ENCODE measurements at places on chromosomes 6 and 20.

GRCh38 chr6:17419189-17419575 lies 25.8 kb downstream of the CAP2 start:
- no peak for DNase-seq

GRCh38 chr20:50189681-50190250 lies 864 bp upstream of the CEBPB start:
- DNase-seq: peak; percentile 22

DNA sequence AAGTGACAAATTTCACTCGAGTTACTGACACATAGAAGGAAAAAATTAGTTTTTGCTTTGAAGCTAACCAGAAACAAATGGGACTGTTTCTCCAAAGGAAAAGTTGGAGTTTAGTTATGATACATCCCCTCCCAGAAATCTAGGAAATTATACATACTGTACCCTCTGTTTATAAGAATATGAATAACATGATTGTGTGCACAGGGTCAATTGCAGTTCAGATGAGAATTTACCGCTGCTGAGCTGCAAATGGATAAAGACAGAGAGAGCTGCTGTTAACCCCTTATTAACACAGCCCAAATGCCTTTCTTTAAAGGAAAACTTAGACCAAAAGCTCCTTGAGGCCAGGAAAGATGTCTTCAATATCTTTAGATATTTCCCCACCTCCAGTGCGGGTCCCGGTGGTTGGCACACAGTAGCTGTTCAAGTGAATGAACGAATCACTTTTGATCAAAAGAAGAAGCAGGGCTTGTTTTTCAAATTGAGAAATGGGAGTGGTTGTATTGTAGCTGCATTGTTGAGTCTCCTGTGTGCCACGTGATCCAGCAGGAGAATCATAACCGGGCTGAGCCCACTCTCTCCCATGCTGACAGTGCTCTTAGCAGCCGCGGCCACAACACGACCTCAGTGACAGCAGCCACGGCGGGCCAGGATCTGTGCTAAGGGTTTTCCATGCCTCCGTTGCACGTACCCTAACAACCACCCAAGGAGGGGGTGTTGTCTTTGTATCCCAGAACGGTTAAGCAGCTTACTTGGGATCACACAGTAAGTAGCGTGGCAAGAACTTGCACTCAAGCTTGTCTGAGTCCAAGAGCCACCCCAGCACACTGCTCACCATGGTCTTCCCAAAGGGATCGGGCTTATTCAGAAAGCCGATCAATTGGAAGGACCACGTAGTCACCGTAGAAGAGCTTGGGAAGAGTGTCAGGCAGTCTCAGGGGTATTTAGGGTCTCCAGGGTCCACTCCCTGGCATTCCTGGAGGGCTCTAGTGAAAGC lies 53.5 kb upstream of the BMP6 start:
- DNase-seq: no peak

DNA sequence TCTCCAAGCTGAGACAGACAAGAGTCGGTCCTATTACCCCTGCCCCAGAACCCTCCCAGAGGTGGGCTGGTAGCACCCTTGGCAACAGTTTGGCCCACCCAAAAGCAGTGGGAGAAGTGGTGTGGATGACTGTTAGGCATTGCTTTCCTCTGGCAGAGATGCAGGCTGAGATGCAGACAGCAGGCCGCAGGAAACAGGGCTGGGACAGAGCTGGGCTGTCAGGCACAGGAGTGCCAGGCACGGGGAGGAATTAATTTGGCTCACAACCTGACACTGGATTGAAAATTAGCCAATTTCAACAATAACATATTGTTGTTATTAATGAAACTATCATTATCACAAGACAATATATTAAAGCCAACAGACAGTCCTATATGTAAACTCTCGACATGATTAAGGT lies 15.7 kb upstream of the SIRT5 start:
- no peak for DNase-seq

DNA sequence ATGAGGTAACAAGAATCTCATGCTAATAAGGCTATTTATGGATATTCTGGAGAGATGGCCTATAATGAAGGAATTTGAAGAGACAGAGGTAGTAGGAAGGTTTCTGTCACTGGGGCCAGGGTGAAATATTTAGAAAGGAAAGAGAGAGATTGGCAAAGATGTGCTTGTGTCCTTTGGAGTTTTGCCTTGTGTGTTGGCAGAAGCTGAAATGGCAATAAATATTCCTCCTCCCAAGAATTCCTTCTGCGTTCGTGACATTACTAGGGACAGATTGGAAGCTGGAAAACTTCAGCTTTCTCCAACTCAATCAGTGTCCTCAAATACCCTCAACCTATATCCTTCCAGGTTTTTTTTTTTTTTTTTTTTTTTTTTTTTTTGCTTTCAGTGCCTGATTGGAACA lies 6.3 kb downstream of the SAMD5 start:
- DNase-seq: no peak

DNA sequence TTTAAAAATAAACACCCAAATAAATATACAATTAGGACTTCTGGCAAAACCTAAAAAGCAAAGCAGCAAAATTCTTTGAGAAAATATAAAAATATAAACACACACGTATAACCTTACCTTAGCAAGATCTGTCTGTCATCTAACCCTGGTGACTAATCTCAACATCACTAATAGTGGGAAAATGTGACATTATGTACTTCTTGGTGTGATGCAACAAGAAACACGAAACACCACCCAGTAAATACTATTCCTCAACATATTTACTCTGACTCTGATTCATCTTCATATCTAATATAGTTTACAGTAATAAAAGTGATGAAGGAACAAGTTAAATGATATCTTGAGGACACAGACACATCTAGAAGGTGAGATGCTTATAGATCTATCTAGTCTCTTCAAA lies 332.6 kb upstream of the MANEA start:
- no peak for DNase-seq

GRCh38 chr6:49646130-49646824 lies 9.6 kb upstream of the RHAG start:
- no peak for DNase-seq

- no peak for DNase-seq
Measured at GRCh38 chr6:69768664-69769063, 28.1 kb downstream of the LMBRD1 start.

- DNase-seq: no peak
Measured at GRCh38 chr20:63648895-63649589, 4.2 kb downstream of the STMN3 start.

DNA sequence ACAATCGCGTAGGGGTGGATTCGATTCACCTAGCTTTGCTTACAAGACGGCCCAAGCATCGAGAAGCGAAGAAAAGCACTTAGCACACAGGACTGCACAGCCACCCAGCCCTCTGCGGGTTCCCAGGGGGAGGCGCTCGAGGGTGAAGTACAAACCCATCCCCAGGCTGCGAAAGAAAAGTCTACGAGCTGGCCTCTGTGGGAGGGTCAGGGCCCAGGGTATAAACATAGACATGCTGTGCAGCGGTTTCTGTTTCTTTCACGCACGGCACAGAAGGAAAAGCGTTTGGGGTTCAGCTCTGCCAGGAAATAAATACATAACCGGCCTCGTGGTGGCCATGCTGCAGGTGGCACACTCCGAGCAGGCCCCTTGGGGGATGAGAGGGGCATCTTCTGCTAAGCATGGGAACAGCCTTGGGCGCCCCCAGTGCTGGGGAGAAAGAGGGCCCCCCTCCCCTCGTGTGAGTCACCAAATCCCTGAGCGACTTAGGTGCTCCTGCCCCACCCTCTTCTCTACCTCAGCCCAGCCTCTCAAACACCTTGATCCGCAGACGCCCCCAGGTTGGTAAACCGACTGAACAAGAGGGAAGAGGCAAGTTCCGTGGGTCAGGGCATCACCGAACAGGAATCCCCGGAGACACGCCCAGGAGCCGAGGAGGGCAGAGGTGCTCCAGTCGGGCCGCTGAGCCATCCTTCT lies 91.6 kb upstream of the RIPOR2 start:
- DNase-seq: peak; percentile 85

- DNase-seq: no peak
Measured at GRCh38 chr20:62933966-62934365, 4.0 kb upstream of the GID8 start.

- DNase-seq: no peak
Measured at GRCh38 chr20:5150226-5151076, 23.6 kb downstream of the CDS2 start.

DNA sequence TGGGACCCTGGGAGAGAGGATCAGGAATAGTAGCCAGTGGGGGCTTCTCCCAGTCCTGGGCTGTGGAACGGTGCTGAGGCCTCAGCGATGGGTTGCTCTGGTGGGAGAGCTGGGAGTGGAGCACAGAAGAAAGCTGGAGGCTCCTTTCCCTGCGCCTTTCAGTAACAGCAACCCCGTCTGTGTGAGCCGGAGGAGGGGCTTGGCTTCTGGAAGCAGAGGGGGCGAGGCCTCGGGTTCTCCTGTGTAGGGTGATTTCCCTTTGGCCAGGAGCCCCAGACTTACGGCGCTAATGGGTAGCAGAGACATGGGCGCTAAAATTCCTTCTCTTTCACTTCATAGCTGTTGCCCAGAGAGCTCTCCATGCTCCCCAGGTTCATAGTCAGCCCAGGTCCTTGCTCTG lies 55.0 kb downstream of the DAAM2 start:
- no peak for DNase-seq

GRCh38 chr6:39867592-39867991 lies 66.7 kb downstream of the MOCS1 start:
- DNase-seq: no peak

GRCh38 chr6:87574237-87574804 lies 15.5 kb downstream of the RARS2 start:
- no peak for DNase-seq

- no peak for DNase-seq
Measured at GRCh38 chr6:72974276-72974675, 251.0 kb downstream of the KHDC1L start.

GRCh38 chr20:2296524-2297356 lies 939 bp downstream of the TGM3 start:
- DNase-seq: no peak

DNA sequence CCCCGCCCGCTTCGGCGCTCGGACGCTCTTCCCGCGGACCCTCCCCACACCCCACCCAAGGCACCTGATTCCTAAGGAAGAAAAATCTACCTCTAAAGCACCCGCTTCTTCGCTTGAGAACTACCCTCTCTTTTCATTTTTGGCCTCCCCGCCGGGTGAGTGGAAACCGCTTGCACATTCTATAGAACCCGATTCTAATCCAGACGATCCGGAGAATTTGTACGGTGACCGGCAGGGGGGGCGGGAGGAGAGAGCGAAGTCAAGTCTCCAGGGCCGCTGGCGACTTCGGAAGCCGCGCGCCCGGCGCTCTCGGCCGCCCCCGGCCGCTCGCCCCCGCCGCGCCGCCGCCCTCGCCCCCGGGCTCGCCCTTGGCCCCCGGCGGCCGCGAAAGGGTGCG lies at the start of gene RBM24:
RBM24 (plus strand) TSS at position 262 of the 397 bp plus-strand sequence. CDS start 221 bp downstream, outside the sequence.
- no peak for DNase-seq

DNA sequence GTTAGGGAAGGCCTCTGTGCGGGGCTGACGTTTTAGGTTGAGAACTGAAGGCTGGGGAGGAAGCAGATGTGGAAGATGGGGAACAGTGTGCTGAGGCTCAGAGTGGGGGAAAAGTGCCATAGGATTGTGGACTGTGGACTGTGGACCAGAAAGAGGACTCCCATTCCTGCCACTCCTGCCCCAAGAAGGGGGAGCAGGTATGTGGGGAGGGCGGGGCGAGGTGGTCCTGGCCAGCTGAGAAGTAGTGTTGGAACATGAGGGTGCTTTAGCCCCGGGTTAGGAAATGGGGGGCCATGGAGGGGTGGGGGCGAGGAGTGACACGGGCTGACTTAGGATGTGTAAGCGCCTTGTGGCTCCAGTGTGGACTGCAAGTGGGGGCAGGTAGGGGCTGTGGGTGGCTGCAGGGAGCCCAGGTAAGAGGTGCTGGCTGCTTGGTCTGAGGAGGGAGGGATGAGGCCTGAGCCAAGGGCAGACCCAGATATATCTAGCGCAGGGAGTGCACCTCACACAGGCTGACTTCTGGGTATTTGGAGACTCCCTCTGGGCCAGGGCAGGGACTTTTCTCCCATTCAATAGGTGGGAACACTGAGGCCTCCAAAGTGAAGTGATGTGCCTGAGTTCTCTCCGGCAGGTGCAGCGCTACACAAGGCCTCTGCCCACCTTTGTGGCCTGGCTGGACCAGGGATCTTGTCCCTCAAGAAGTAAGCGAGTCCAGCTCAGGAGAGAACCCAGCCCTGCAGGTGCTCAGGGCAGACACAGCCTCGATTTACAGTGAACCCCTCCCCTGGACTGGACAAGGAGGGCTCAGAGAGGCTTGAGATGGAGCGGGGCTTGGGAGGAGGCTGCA lies 76.6 kb upstream of the TOX2 start:
- no peak for DNase-seq

DNA sequence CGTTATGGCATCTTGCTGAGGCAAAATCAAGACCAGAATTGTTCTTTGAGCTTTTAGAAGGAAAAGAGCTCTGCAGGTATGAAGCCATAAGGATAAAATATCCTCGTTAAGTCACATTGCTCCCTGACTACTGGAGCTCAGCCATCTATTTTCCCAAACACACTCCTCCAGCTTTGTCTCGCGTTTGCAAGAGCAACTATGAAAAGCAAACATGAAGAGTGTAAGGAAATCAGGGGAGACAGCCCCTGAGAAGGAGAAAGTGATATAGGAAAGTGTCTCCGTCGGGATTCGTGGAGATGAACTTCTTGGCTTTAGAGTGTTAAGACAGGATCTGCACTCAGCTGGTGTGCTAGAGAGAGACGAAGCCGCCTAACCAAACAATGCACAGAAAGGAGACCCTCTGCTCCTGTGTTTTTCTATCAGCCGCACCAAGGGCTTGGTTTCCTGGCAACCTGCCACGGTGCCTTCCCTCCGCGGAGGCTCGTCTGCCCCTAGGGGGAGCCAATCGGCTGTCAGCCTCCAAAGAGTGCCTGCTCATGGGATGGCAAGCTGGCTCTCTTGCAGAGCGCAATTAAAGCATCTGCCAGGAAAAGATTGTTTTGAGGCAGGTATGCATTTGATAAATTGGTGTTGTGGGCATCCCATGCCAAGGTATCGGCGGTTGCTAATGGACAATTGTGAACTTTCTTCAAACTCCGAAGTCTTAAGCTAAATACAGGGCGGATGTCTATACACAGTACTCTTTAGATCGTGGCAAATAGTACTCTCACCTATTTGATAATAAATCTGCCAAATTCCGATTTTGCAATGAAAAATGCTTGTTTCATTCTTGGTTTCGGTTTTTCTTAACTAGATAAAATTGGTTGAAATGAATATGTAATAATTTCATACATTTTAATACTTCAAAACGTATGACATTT lies 603.2 kb downstream of the RNF144B start:
- DNase-seq: no peak

DNA sequence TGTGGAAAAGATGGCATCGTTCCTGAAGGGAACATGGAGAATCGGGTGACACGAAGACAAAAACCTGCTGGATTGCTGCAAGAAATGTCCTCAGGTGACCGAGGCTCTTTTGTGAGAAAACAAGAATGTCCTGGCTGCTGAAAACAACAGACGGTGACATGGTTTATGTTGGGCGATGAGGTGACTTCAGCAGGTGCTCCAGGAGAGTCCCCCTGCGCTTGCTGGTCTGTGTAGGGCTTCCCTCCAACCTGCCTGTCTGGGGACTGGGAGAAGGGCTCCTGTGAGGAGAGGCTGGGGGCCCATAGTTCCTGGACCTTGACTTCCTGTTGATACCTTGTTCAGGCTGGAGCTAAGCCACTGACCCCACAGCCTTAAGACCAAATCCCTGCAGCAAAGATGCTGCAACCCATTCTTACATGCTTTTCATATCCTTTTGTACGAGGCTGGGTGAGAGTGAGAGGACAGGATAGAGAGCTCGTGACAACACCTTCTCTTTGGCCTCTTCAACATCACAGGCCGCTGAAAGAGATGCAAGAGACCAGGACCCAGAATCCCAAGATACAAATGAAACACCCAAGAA lies 134.8 kb downstream of the CD83 start:
- DNase-seq: no peak

- DNase-seq: no peak
Measured at GRCh38 chr6:25054469-25054868, 118.7 kb upstream of the RIPOR2 start.
